Stimulated activated CD8-positive, alpha-beta memory T cell treated with anti-CD3 and anti-CD28 coated beads, Interleukin-4, amount 100 ng/mL, for 1 hour (primary cell): ENCODE measurements at places on chromosomes 1 and 21.

GRCh38 chr1:28196330-28196729 lies 19.8 kb upstream of the PTAFR start:
- DNase-seq: no peak

GRCh38 chr1:202023001-202023433 lies 12.6 kb downstream of the ELF3 start:
- DNase-seq: no peak

DNA sequence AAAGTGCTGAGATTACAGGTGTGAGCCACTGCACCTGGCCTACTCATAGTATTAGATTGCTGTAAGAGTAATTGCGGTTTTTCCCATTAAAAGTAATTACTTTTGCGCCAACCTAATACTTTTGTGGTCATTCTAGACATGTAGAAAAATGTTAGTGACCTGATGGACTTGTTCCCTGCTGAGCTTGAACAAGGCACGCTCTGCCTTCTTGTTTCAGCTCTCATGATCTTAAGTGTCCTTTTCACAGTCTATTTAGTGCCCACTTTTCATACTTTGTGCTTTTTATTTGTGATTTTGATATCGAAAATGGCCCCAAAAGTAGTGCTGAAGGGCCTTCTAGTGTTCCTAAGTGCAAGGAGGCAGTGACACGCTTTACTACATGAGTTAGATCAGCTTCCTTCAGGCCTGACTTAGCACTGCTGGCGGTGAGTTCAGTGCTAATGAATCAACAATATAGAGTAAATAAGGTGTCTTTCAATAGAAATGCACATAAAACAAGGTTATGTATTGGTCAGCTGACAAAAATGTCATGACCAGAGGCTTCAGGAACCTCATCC lies 5.6 kb upstream of the RD3 start:
- no peak for DNase-seq

DNA sequence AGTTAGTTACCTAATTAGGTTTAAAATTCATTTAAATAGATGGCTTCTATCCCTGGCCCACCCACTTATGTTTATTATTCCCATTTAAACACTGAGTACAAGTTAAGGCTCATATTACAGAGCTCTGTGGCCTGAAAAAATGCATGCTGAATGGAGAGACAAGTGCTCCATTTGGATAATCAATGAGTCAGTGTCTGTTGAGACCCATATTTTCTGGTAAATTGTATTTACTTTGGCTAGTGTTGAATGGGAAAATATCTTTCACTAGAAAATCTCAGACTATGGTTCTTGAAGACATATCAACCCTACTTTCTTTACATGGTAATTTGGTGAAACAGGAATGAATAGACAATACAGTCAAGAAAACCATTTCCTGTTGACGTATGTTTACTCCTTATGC lies 356.0 kb downstream of the S1PR1 start:
- DNase-seq: no peak

GRCh38 chr1:171756856-171757255 lies 15.0 kb upstream of the VAMP4 start:
- DNase-seq: no peak

- DNase-seq: no peak
These were observed 25.9 kb downstream of the CYP2J2 start for GRCh38 chr1:59900640-59901039.

DNA sequence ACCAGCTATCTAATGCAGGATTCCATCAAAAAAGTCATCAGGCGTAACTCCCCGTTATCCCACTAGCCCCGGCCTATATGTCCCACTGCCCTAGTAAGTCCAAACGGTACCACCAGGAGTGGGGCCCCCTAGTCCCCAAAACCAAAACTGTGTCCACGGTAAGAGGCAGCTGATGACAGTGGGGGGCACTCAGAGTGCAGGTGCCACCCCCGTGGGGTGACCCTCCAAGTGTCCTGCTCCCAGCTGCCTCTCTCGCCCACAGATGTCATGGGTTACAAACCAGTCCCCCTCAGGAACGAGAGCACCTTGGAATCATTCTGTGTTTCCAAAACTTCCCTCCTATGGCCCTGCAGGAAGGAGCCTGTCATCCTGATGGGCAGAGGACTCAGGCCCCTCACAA lies 10.9 kb upstream of the AURKAIP1 start:
- no peak for DNase-seq

DNA sequence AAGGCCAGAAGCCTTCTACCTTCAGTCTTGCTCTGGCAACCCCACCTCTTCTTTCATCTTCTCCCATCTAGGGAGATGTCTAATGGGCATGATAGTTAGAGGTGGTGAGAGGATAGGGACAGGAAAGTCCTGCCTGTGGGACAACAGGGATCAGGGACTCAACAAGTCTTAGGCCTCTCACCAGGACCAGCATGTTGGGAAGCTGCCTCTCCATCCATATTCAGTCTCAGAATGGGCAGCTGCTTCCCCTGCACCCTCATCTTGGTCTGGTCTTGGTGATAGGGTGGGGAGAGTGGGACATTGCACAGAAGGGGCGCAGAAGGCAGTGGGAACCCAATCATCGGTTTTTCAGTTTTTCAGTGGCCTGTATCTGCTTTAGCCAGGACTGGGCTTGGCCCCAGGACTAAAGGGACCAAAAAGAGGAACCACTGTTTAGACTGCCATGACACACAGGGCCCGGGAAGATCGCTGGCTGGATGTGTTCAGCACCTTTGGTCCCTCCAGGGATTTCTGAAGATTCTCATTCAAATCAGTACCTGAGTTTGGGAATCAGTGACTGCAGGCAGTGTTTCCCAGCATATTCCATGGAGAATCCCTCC lies 12.7 kb downstream of the RHEX start:
- DNase-seq: no peak

- no peak for DNase-seq
These were observed at the start of gene SHCBP1L for GRCh38 chr1:182952677-182953444. Gene SHCBP1L (minus strand): TSS chr1:182953166. CDS start chr1:182953133, 33 bp downstream.

GRCh38 chr1:203178821-203179666 lies 3.4 kb upstream of the MYBPH start:
- DNase-seq: no peak

- DNase-seq: no peak
These were observed 2.9 kb upstream of the TSPAN2 start for GRCh38 chr1:115092175-115092574.

DNA sequence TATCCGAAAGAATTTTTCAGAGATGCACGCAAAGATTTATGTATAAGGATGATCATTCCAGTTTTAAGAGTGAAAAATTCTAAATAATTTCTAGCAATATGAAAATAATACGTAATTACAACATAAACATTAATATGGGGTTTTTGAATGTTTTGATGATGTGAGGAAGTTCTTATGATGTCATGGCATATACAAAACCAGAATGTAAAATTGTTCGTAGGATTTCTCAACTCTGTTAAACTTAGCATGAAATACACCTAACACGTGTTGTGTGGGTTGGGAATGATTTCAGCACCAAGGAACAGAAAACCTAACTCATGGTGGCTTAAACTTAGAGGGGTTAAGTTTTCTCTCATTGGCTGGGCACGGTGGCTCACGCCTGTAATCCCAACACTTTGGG lies 62.2 kb downstream of the MYOM3 start:
- DNase-seq: no peak

GRCh38 chr1:61247881-61248752 lies 165.8 kb downstream of the NFIA start:
- no peak for DNase-seq

GRCh38 chr1:21861602-21862429 lies 49.8 kb downstream of the LDLRAD2 start:
- no peak for DNase-seq

GRCh38 chr1:201756406-201756805 lies 72.6 kb upstream of the IPO9 start:
- no peak for DNase-seq

DNA sequence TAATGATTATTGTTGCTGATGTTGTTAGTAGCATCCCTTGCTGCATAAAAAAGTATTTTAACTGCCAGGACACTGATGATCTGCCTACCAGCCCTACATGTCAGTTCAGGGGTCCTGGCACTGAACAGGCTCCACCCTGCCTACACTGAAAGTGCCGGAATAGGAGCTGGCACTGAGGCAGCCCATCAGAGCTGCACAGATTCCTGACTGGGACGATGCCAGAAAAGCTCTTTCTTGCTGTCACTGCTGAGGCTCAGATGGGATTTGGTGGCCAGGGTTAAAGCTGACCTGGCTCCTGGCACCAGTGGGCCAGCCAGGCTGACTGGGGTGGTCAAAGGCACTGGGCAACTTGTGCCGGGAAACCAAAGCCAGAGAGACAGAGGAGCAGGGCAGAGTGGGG lies 6.2 kb upstream of the DISP3 start:
- no peak for DNase-seq

- DNase-seq: no peak
These were observed 49.8 kb downstream of the PRDM2 start for GRCh38 chr1:13749543-13750341.

DNA sequence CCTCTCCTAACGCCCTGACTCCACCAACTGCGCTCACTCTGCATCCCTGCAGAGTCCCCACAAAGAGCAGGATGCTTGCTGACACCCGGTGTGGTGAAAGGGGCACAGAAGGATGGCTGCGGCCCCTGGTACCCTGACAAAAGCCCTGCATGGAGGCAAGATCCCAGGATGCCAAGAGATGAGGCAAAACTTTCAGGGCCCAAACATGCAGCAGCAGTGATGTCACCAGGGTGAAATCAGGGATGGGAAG lies 36.6 kb downstream of the SLC9A1 start:
- no peak for DNase-seq

DNA sequence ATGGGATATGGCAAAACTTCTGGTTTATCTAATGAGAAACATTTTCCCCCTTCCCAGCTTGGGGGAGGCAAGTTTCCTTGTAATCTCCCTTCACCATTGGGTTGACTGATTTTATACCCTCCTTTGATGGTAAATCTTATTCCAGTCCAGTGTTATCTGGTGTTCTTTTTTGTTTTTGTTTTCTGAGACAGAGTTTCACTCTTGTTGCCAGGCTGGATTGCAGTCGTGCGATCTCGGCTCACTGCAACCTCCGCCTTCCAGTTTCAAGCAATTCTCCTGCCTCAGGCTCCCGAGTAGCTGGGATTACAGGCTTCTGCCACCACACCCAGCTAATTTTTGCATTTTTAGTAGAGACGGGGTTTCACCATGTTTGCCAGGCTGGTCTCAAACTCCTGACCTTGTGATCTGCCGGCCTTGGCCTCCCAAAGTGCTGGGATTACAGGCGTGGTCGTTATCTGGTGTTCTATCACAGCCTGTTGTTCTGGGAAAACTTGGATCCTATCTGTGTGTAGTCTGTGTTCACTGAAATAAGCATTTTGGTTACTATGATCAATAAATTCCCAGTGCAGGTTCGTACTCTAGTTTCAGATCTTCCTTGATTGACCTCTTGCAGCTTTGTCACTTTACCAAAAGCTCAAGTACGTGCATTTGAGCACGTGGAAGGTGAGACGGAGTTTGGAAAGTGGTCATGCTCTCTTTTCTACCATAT lies 281.1 kb downstream of the NCAM2 start:
- DNase-seq: no peak

GRCh38 chr1:10189659-10190058 lies 20.7 kb upstream of the KIF1B start:
- DNase-seq: no peak

DNA sequence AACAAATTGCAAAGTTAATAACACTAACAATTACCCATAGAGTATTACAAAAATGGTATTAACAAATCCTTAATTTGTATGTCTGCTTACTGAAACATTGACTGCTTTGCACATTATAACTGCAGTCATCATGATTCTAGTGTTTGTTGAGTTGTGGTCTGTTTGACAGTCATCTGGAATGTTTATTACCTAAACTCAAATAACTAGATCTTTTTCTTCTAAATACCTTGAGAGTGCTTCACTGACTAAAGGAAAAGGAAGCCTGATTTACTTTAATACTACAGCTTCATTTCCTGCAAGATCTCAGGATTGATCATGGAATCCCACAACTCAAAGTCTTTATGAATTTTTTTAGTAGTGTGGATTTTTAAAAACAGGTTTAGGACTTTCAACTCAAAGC lies 70.0 kb downstream of the HMCN1 start:
- DNase-seq: no peak
